ENCODE measurements at places on chromosomes 2 and 18. TPM values are rescaled to one million over a fixed set of nuclear protein-coding genes. Genes with fewer than 3 reads are reported as not detected.

UGT1A10 gene
- 0.26 TPM for total RNA-seq

PPP1R1C gene
- total RNA-seq: 1.8 TPM

MC2R gene
- total RNA-seq: not detected

CYP26B1 gene
- total RNA-seq: 16.8 TPM

CCDC141 gene
- not detected for total RNA-seq

KCNIP3 gene
- total RNA-seq: 1.0 TPM

DSG1 gene
- not detected for total RNA-seq

SCN3A gene
- total RNA-seq: 0.04 TPM

ANKRD23 gene
- 1.0 TPM for total RNA-seq

IL1RN gene
- 0.42 TPM for total RNA-seq

ATOH8 gene
- 5.7 TPM for total RNA-seq

COL4A4 gene
- total RNA-seq: 1.2 TPM

KIAA2012 gene
- total RNA-seq: not detected

SOX11 gene
- total RNA-seq: not detected

CCDC150 gene
- total RNA-seq: 5.2 TPM

FOXD4L1 gene
- total RNA-seq: 0.64 TPM

GNAL gene
- total RNA-seq: 4.8 TPM

DYSF gene
- 0.81 TPM for total RNA-seq

SIGLEC15 gene
- total RNA-seq: 0.09 TPM

PLGLB2 gene
- not detected for total RNA-seq

CRYBA2 gene
- total RNA-seq: not detected

LCT gene
- 0.05 TPM for total RNA-seq

SMYD1 gene
- not detected for total RNA-seq

MATN3 gene
- 12.3 TPM for total RNA-seq

OSBPL6 gene
- total RNA-seq: 6.5 TPM

EPAS1 gene
- 93.0 TPM for total RNA-seq

GPR35 gene
- 0.40 TPM for total RNA-seq

HOXD9 gene
- total RNA-seq: 0.98 TPM

TSN gene
- total RNA-seq: 64.0 TPM

SFTPB gene
- total RNA-seq: 0.22 TPM

SLC19A3 gene
- 3.6 TPM for total RNA-seq

ACVR1C gene
- not detected for total RNA-seq

AQP12A gene
- total RNA-seq: not detected

SCG2 gene
- 1.3 TPM for total RNA-seq

CDKL4 gene
- not detected for total RNA-seq

CELF4 gene
- total RNA-seq: not detected

ADRA2B gene
- total RNA-seq: 0.05 TPM

BBS5 gene
- 5.6 TPM for total RNA-seq

B3GNT7 gene
- 1.8 TPM for total RNA-seq

C2orf80 gene
- not detected for total RNA-seq

SAG gene
- total RNA-seq: not detected

SLC5A7 gene
- total RNA-seq: not detected

IL1B gene
- total RNA-seq: 0.18 TPM

AOX1 gene
- 2.9 TPM for total RNA-seq

TSPYL6 gene
- not detected for total RNA-seq

GREB1 gene
- 2.8 TPM for total RNA-seq

C2orf66 gene
- 0.09 TPM for total RNA-seq

MERTK gene
- total RNA-seq: 1.9 TPM

ZNF385B gene
- total RNA-seq: not detected

MROH2A gene
- total RNA-seq: 0.10 TPM

Measured in A549 treated with CpdA at 1 μM for 4 hours (cell line).